ENCODE measurements at places on chromosomes 13 and 19. TPM values are rescaled to one million over a fixed set of nuclear protein-coding genes. Genes with fewer than 3 reads are reported as not detected.
A peak's percentile ranks its signal among the peaks of the same experiment; 100 is the strongest.

Gene CRB3
- total RNA-seq: 18.3 TPM

Gene TUBA3C
- not detected for total RNA-seq

Gene SPACA7
- not detected for total RNA-seq

DNA sequence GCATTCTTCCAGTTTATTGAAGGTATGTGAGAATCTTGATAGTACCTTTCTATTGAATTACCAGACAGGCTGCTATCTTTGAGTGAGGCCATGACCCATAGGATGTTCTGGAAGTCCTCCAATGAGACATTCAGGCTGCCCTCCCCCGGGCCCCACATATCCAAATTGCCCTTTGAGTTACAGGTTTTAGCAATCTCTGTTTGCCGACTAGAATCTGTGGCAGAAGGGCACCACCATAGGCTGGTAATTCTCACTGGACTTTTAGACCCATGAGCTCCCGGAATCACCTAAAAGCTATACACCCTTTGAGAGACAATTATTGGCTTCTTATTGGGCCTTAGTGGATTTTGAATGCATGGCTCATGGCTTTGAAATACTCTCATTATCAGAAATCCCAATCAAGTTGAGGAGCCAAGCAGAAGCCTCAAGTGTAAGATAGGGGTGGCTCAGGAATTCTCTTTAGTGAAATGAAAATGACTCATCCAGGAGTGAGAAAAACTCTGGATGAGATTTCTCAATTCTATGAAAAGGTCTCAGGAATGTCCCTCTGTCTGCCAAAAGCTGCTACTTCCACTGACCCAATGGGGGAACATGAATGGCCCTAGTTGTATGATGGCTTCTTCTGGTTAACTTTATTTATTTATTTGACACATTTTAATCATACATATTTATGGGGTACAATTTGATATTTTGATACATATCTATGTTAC, 172.1 kb upstream of the CSNK1A1L start:
- DNase-seq: no peak

DNA sequence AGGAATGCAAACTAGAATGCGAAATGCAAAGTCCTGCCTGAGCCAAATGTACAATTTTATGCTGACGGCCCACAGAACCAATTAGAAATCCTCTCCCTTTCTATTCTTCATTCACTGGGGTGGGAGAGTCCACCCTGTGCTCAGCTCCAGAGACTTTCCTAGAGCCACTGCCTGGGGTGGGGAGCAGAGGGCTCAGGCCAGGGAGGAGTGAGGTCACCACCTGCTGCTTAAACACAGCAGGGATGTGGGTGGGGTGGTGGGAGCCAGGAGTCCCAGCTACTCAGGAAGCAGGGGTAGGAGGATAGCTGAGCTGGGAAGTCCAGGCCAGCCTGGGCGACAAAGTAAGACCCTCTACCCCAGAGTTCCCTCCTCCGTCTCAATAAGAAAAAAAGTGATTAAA, 26.9 kb upstream of the ZNF83 start:
- no peak for DNase-seq

DNA sequence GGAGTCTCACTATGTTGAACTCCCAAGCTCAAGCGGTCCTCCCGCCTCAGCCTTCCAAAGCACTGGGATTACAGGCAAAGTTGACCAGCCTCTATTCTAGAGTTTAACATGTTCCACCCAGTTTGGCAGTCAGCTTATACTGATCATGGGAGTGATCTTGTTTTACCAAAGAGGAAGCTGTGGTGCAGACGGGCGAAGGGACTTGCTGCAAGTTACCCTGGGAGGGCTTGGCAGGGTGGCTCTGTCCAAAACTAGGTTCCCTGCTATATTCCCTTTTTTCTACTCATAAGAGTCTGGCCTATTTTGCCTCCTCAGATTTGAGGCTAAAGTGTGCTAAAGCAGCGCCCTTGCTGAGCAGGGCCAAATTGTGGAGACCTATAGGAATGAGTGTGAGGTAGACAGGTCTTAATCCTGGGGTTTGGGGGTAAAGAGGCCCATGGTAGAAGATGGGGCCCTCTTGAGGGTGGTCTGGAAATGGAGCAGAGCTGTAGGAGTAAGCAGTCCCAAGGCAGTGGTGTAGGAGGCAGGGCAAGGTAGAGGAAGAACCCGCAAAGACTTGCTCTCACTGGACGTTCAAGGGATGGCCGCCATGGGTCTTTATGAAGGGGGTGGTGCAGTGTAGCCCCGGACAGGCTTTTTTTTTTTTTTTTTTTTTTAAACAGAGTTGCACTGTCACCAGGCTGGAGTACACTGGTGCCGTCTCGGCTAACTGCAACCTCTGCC, 3.3 kb downstream of the RPS19 start:
- no peak for DNase-seq

- peak; percentile 39 for DNase-seq
These were observed 10.7 kb upstream of the CACNG6 start for GRCh38 chr19:53980539-53981375.

DNA sequence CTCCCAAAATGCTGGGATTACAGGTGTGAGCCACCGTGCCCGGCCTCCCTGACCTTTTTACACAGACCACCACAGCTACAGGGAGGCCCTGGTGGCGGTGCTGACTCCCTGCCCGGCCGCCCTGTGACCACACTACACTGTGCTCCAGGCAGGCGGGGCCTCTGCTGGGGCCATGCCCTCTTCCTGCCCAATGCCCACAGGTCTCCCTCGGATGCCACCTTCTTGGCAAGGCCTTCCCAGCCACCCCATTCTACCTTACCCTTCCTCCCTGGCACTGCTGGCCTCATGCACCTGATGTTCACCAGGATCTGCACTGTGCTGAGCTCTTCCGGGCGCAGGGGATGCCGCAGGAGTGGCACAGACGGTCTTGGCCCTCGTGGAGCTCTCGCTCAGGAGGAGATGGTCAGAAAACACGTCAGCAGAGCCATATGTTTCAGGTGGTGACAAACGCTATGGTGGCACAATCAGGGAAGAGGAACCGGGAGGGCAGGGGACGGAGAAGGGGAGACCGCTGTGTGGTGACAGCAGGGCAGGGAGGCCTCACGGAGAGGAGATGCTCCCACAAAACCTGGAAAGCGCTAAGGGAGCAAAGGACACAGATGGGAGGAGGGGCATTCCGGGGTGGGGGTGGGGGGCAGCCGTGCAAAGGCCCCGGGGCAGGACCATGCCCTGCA, 4.1 kb downstream of the PIP5K1C start:
- no peak for DNase-seq

- peak; percentile 72 for DNase-seq
These were observed 112.2 kb downstream of the TEX26 start for GRCh38 chr13:31044364-31045285.

DNA sequence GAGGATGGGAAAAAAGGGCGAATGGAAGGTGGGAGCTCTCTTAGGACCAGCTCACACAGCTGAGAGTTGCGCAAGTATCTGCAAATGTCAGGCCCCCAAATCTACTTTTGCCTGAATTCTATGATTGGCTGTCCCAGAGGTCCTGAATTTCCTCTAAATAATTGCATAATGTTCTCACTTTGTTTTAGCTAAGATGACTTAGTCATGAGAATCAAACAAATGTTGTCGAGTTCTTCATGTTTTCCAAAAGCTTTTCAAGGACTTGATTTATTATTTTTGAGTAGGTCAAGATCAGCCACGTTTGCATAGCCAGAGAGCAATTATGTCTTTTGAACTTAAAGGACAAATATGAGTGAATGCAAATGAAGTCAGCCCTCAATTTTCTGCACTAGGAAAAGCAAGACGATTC, 246.6 kb upstream of the MAB21L1 start:
- no peak for DNase-seq

DNA sequence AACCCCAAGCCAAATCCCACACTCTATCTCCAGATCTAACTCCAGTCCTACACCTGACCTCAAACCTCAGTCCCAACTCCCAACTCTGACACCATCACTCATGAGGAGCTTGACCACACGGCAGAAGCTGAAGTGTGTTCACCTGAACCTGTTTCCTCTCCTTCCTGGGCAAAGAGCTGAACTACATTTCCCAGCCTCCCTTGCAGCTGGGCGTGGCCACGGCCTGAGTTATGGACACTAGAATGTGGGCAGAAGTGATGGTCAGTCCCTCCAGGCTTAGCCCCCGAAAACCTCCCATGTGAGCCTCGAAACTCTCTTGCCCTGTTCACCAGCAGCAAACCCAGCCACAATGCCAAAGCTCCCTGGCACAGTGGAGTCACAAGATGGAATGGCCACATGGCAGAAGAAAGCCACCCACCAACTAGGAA, 19.5 kb upstream of the MEIS3 start:
- DNase-seq: no peak

All from mammary epithelial cell (primary cell).